ENCODE measurements at places on chromosomes 1 and 21.

DNA sequence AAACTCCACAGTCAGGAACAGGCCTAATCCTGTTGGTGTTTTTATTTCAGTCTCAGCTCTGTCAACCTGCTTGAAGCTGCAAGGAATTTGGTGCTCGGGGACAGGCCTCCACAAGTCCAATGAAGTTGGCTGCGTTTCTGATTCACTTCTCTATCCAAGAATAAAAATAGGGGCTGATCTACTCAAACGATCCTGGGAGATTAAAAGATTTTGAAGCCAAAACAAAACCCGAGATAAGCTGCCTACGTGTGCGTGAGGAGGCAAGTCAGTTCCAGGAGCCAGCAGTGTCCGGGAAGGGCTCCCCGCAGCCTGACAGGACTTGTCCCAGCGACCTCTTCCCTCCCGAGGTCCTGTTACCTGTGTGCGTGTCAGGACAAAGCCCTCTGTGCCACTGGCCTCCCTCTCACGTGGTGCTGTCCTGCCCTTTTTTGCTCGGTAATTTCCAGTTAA, 98.0 kb downstream of the ETS2 start:
- DNase-seq, result no peak

- DNase-seq, result peak; percentile 13
These were observed 36.5 kb downstream of the PTPN14 start for GRCh38 chr1:214514819-214515383.

- DNase-seq, result no peak
These were observed 78.1 kb downstream of the ERG start for GRCh38 chr21:38420140-38420539.

DNA sequence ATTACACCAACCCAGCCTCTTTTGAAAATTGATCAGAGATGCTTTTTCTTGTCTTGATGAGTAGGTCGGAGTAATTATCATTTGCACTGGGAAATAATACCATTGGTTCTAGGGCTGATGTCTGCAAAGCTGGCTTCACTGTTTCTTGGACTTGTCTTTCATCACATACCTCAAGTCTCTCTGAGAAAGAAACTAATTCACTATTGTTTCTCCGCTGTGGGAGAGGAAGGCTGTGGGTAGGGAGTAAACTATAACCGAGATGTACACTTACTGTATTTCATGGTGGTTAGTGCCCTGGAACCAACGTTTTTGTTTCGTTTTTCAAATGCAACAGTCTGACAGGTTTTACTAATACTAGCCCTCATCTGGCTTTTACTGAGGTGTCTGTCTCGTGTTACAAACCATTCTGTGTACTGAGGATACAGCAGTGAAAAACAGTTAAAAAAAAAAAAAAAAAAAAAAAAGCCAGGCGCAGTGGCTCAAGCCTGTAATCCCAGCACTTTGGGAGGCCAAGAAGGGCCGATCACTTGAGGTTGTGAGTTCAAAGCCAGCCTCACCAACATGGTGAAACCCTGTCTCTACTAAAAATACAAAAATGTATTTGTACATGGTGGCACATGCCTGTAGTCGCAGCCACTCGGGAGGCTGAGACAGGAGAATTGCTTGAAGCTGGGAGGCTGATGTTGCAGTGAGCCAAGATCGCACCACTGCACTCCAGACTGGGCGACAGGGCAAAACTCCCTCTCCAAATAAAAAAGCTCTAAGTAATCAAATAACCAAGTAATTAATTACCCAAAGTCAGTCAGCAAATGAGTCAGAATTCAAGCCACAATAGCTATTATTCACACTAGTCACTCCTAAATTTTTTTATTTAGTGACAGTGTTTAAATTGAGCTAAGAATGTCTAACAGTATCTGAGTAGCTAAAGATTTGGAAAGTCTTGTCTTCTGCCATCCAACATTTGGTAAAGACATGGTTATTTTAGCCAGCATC, 23.3 kb downstream of the TOMM20 start:
- no peak for DNase-seq

- DNase-seq, result peak; percentile 40
These were observed 18.5 kb downstream of the TNFRSF1B start for GRCh38 chr1:12185036-12185917.

GRCh38 chr21:20215959-20216358, 782.2 kb upstream of the NCAM2 start:
- no peak for DNase-seq

DNA sequence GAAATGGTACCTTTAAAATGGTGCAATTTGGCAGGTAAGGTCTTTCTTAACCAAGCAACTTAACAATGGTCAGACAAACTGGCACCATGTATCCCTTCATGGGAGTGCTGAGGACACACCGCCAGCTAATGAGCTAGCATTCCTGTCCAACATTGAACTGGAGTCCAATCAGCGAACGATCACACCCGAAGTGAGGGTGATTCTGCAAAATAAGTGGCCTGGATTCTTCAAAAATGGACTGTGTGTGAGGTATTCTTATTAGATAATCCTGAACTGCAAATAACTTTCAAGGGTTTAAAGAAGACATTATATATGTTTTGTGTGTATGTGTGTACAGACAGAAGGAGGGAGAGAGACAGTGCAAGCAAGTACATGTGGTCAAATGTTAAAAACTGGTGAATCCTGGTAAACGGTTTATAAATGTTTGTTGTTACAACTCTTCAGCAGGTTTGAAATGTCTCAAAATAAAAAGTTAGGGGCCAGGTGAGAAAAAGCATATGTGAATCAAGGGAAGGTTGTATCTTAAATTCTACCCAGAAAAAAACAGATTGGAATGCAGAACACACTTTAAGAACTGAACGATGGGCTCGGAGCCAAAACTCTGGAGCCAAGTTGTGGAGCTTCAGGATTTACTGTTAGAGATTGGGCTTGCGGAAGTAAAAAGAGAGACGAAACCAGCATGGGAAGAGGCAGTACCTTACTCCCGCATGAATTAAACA, 20.9 kb downstream of the GADD45A start:
- no peak for DNase-seq

DNA sequence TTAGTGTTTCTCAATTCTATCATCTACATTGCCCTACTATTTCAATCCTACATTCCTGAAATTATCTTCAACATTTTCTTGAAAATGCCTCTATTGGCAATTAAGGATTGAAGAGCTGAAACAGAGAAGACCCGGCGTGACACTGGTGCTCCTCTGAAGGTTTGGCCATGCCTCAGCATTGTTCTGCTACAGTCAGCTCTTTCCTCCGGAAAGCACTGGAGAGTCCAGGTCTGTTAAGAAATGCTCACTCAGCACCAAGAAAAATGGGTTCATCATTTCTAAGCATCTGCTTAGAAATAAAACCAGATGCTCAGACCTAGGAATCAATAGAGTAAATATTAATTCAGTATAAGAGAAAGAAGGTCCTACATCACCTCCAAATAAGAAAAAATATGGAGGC, 58.8 kb downstream of the WARS2 start:
- DNase-seq, result no peak

GRCh38 chr1:226990133-226990716, 50.1 kb downstream of the COQ8A start:
- DNase-seq, result peak; percentile 83

GRCh38 chr21:43609501-43610340, 49.6 kb downstream of the HSF2BP start:
- peak; percentile 91 for DNase-seq

DNA sequence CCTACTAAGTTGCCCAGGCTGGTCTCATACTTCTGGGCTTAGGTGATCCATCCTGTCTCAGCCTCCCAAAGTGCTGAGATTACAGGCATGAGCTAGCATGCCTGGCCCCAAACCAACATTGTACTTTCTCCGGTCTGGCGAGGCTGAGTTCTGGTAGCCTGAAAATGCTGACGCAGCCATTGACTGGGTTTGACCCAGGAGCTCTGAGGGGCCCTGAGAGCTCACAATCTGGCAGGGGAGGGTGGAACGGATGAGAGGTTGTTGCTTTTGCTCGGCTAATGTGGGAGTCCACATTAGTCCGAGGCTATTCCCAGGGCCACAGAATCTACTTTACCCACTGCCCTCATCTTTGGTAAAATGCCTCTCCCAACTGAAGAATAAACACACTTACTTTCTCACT, 35.1 kb upstream of the PARP1 start:
- no peak for DNase-seq

All from dermis blood vessel endothelial cell (primary cell).